Dermis microvascular lymphatic vessel endothelial cell (primary cell): ENCODE measurements at places on chromosomes 5 and 9.

GRCh38 chr9:99001892-99002291 is 58.2 kb downstream of the COL15A1 start:
- no peak for DNase-seq

DNA sequence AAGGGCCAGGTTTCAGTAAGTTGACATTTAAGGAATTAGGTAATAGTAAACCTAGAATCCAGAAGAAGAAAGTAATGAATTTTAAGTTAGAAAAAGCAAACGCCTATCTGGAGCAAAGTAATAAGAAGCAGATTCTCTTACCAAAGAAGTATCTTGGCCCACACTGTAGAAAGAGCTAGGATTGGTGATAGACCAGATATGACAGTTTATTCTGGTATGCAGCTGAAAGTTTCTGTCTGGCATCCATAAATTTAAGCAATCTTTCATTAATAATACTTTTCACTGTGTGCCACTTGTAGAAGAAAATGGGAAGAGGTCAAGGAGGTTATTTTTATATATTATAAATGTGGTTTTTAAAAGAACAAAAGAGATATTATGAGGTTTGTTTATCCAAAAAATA is 3.0 kb downstream of the RECK start:
- no peak for DNase-seq

DNA sequence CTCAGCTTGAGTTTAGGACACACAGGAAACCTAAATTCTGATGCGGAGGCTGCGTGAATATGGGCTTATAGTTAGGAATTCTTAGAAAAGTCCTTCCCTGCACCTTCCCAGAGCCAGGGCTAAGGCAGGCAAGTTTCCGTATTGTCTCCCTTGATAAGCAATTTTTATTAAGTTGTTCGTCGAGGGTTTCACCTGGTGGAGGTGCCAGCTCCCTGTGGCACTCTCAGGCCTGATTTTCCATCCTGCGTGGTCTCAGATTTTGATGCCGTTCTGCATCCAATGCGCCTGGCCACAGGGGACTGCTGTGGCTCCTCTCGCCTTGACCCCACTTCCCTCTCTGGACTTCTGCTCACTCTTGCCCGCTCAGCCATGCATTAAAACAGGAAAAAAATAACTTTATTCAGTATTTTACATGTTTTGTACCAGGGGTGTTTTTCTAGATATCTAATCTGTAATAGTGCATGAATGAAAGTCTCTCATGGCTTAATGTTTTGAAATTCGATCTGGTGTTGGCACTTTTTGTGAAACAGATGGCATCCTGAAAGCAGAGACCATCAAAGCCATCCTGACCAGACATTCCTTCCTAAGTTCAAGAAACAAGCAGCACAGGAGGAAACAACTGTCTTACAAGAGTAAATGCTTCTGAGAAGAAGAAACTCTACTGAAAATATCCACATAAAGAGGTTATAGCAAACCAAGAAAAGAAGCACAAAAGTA is 50.7 kb downstream of the TRIP13 start:
- DNase-seq = no peak

GRCh38 chr9:93012963-93013855 is 45.3 kb upstream of the SUSD3 start:
- no peak for DNase-seq

DNA sequence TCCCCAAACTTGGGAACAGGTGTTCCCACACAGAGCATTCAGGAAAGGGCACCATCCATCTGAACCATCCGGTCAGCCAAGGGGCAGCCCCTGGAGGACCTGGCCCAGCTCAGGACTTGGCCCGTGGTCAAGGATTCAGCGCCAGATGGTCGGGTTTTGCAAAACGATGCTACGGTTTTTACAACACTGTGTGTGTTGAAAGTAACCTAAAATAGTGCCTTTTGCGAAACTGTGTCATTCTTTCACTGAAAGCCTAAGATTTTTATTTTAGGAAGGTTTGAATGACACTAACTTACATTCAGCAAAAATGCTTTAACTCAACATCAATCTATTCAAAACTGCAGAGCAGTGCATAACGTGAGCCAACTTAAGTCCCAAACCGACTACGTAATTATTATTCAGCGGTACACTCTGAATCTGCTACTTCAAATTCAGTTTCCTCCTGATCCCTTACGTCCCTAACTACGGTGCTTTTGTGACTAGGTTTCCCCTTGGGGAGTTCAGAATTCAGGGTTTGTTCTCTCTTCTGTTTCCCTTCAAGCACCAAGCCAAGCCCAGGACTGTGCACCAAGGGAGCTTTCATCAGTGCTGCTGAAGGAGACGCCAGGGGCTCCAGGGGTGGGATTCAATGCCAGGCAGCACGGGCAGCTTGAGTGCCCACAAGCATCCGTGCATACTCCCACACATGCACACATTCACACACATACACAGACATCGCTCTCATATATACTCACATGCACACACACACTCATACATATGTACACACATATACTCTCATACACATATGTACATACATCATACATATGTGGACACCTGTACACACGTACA is 25.8 kb downstream of the LPCAT1 start:
- no peak for DNase-seq

DNA sequence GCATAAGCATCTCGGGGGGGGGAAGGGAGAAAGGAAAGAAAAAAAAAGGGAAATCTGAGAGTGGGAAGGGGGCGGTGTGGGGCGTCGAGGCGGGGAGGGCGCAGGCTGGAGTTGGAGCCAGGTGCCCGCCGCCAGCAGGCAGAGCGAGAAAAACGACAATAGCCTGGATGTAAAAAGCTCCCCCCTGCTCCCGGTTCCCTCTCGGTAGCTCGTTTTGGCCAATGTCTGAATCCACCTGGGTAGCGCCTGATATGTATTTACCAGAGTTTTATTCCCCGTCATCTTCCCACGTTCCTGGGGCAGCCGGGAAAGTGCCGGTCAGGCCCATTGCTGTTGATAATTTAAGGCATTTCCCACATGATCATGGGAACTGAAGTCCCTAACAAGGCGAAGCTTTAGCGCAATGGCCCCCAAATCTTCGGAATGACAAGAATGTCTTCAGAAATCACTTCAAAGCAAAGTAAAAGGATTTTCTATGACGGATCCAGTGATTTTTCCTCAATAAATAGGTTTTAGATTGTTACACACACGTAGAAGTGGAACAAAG is 3.0 kb upstream of the OTP start:
- no peak for DNase-seq

- peak; percentile 80 for DNase-seq
These were observed 2.6 kb downstream of the PDLIM4 start for GRCh38 chr5:132260051-132260450.

DNA sequence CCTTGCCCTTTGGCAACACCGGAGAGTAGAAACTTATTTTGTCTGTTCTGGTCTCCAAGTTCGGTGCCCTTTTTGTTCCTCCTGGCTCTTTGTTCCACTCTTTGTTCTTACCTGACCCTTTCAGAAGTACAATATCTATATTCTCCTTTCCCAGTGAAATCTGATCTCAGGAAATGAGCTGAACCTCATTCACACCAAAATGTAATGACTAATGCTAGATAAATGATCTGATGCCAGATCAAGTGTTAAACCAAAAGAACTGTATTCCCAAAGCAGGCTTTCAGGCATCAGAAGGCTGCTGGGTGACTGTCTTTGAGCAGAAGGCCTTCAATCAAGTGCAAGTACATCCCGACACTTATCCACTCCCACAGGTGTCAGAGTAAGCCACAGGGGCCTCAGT is 156.4 kb downstream of the SPOCK1 start:
- peak; percentile 66 for DNase-seq

- DNase-seq = no peak
These were observed at the start of gene GPR21 for GRCh38 chr9:123033352-123033751. Gene GPR21, plus strand, starts transcription at chr9:123033667. Its CDS starts 900 bp downstream, at chr9:123034567.

DNA sequence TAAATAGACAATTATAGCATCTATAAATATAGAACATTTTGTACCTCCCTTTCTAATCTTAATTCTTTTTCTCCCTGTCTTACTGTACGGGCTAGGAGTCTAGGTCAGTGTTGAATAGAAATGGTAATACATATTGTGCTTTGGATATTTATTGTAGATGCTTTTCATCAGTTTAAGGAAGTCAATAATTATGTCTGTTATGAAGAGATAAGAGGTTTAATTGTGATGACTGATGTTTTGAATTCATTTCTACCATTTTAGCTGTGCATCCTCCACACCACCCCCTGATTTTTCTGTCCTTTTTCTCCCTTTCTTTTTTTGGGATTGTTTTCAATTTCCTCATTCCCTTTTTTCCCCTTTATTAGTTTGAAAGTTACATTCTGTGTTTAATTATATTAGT is 95.8 kb downstream of the DOCK2 start:
- no peak for DNase-seq

GRCh38 chr9:69331444-69331843 is 6.4 kb downstream of the ENTREP1 start:
- no peak for DNase-seq

DNA sequence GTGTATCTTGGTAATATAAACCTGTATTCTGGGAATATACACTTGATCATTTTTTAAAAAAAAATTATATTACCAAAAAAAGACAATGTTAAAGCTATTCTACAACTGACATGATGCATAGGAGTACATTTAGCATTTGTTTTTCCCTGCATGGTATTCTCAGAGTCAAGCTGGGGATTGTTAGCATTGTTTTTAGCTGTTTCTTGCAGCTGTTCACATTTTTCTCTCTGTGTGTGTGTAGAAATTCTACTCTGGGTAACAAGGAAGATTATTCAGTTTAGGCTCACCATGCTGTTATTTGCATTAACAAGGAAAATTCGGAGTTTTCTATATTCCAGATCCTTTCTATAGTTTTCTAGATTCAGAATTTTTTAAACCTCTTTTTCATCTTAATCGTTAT is 62.2 kb downstream of the ADAMTS16 start:
- no peak for DNase-seq

DNA sequence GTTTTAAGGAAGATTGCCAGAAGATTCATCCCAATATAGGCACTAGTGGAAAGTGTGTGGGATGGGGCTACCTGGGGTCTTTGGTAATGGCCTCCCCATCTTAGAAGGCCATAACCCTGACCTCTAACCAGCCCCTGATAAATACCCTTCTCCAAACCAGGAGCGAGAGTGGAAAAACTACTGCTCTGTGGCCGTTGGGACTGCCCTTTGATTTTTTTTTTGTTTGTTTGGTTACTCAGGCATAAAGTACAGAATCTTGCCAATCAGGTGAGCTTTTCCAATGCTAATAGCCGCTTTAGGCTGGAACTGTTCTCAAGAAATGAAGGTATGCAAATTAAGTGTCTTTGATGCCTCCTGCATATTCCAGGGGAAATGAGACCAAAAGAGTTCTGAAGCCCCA is 153.7 kb downstream of the ADAMTS12 start:
- no peak for DNase-seq

- no peak for DNase-seq
These were observed 110.7 kb downstream of the CFAP95 start for GRCh38 chr9:69931340-69931739.

DNA sequence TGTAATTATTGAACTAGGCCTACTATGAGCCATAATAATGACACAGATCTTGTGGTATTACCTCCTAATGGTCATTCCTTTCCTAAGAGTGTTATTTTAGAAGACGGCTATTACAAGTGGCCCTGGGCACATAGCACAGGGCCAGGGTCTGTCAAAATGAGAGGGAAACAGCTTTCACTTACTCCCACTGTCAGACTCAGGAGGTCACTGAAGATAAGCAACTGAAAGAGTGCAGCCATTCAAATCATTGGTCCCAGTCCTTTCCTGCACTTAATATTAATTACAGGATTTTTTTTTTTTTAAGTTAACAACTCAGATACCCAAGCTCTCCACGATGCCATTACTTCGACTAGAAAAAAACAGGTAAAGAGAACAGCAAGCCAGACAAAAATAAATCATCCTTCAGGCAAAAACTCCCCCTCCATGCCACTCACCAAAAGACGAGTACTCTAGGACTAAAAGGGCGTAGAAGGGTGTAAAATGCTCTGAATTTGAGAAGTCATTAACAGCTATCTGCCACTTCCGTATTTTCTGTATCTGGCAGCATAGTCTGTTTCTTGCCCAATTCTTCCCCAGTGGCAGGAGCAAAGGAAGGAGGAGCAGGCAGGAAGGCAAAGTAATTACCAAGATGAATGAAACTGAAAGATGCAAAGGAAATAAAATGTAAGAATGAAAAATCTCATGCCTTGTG is 87.4 kb downstream of the ZNF608 start:
- no peak for DNase-seq

DNA sequence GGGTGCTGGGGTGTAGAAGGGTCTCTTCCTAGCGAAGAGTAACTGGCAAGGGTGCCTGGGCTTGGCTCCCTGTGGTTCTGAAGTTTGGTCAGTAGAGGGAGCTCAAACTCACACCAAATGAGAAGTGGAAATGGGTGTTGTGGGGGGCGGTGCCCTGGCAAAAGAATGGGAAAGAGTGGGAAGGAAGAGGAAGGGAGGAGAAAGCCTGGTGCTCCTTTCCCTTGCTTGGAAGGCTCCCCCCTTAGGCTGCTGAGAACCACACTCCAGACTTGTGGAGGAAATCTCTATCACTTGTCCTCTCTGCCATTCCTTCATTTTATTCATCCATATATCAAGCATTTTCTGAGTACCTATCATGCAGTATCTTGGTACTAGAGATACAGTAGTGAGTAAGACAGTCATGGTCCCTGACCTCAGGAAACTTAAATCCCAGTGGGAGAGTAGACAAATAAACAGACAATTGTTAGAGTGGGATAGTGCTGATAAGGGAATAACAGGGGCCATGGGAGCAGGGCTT is 13.0 kb downstream of the SLC4A9 start:
- DNase-seq = peak; percentile 77

- peak; percentile 41 for DNase-seq
These were observed 307.7 kb downstream of the ADGRV1 start for GRCh38 chr5:90866333-90866732.

DNA sequence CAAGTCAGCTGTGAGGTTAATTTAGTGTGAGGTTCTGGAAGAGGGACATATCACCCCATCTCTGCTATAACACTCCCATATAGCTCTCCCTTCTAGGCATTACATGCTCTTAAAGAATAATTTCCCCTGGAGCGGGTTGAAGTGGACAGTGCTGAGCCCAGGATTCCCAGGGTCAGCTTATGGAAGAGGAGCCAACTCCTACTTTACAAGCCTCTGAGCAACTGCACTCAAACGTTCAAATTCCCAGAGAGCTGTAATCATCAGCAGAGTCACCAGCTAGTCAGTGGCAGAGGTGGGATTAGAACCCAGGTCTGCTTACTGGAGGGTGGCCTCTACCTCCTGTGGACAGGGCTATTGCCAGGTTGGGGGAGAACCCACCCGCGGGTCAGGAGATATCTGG is 1.4 kb downstream of the NEURL1B start:
- no peak for DNase-seq
